ENCODE measurements at places on chromosomes 2 and 18.
A peak's percentile ranks its signal among the peaks of the same experiment; 100 is the strongest.

GRCh38 chr2:37855283-37856041 is 69.6 kb upstream of the RMDN2 start:
- peak; percentile 55 for DNase-seq

- no peak for DNase-seq
These were observed 153.2 kb downstream of the HAUS1 start for GRCh38 chr18:46257366-46257765.

- no peak for DNase-seq
These were observed 5.1 kb upstream of the MTERF4 start for GRCh38 chr2:241107031-241107783.

DNA sequence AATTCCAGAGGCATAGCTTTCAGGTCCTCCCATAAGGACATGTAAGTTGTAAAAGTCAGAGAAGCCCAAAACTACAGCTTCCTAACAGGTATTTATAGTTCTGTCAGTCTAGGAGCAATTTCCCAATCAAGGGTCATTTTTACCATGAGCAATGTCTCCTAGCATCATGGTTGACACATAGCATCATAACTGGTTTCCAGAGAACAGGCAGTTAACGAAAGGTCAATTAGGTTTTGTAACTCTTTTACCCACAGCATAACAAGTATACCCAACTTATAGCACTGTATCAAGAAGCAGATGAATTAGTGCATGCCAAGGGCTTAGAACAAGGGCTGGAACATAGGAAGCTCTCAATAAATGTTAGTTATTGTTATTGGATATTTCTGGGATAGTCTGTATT is 110.1 kb downstream of the MREG start:
- peak; percentile 80 for DNase-seq
